ENCODE measurements at places on chromosomes 12 and 14. TPM values are rescaled to one million over a fixed set of nuclear protein-coding genes. Genes with fewer than 3 reads are reported as not detected.

GPR65 gene
- total RNA-seq, result 1.9 TPM

CPNE6 gene
- 1.3 TPM for total RNA-seq

HOXC12 gene
- total RNA-seq, result not detected

TAS2R50 gene
- total RNA-seq, result 7.1 TPM

TMEM132D gene
- not detected for total RNA-seq

OR2AP1 gene
- not detected for total RNA-seq

MIP gene
- total RNA-seq, result not detected

CLEC12A gene
- 0.42 TPM for total RNA-seq

KICS2 gene
- total RNA-seq, result 5.7 TPM

C12orf50 gene
- total RNA-seq, result not detected

- no peaks in the 10 kb centered on the region for H3K36me3 ChIP-seq
- no peaks in the 10 kb centered on the region for H3K27me3 ChIP-seq
- no peak overlapping the region for H3K4me3 ChIP-seq
- H3K4me1 ChIP-seq, result peaks cover 9% of the 10 kb centered on the region
- H3K27ac ChIP-seq, result no peak overlapping the region
Observed at GRCh38 chr12:9039397-9039977, 50.1 kb downstream of the KLRG1 start.

GRCh38 chr14:89029961-89030694 is 205.7 kb downstream of the TTC8 start:
- no peak overlapping the region for H3K4me3 ChIP-seq
- H3K27ac ChIP-seq, result no peak overlapping the region
- DNase-seq, result no peak
- H3K27me3 ChIP-seq, result no peaks in the 10 kb centered on the region
- H3K4me1 ChIP-seq, result no peaks in the 10 kb centered on the region

DNA sequence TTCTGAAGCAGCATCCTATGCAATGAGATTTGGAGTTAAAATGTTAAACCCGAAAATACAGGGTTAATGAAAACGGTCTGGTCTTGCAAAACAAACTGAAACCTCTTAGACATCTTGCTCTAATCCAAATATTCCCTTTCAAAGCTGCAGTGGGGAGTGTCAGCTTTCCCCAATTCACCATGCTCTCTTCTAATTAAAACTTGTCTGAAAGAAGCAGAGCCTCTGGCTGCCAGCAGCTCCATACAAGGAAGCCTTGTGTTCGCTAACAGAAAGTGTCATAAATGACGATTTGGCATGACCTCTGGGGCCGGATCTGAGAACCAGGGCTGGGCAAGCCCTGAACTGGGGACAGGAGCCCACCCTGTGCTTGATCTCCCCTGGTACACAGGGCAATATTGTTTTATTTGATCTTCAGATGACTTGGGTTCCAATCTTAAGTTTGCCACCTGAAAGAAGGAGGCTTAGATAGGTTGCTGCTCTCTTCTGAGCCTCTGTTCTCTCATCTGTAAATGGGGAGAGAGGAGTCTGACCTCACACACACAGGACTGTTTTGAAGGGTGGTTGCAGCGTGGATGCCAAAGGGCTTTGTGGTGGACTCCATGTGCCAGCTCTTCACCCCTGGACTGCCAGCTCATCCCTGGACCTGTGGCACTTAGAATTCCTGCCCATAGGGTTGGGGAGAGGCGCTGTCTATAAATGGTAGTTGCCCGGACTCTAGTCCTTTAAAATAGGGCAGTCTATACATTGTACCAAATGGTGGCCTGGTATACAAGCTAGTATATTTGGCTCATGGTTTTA is 7.8 kb downstream of the KMT5A start:
- H3K27me3 ChIP-seq, result no peaks in the 10 kb centered on the region
- peak overlapping the region; percentile 89 for H3K27ac ChIP-seq
- H3K4me3 ChIP-seq, result no peak overlapping the region
- peaks cover 48% of the 10 kb centered on the region for H3K36me3 ChIP-seq

GRCh38 chr12:75969768-75970167 is 61.8 kb downstream of the PHLDA1 start:
- H3K36me3 ChIP-seq, result no peaks in the 10 kb centered on the region
- H3K4me1 ChIP-seq, result no peaks in the 10 kb centered on the region
- H3K27me3 ChIP-seq, result no peaks in the 10 kb centered on the region

DNA sequence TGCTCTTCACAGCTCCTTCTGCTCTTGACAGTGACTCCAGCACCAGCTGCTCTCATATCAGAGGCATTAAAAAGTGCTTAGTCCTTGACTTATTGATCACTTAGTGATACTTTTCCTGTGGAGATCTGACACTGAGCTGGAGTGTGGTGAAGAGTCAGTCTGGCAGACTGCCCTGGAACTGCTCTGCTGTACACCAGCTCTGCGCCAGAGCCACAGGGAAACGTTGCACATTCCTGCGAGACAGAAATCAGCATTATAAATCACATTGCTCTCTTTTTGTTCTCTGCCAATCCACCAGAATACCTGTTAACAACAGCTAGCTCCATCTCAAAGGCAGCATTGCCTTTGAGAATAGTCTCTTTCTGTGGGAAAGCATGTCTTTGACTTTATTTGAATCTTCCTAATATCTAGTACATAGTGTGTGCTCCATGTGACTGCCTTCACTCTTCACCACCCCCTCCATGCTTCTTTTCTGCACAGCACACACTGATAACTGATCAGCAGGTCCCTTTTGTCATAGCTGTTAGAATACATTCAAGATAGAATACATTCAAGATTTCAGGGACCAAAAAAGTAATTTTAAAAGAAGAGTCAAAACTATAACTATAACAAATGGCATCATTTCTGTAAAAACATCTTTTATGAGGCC is 48.2 kb upstream of the VSX2 start:
- no peaks in the 10 kb centered on the region for H3K36me3 ChIP-seq
- no peaks in the 10 kb centered on the region for H3K27me3 ChIP-seq
- no peak overlapping the region for H3K27ac ChIP-seq
- H3K4me1 ChIP-seq, result no peaks in the 10 kb centered on the region
- H3K4me3 ChIP-seq, result no peak overlapping the region

DNA sequence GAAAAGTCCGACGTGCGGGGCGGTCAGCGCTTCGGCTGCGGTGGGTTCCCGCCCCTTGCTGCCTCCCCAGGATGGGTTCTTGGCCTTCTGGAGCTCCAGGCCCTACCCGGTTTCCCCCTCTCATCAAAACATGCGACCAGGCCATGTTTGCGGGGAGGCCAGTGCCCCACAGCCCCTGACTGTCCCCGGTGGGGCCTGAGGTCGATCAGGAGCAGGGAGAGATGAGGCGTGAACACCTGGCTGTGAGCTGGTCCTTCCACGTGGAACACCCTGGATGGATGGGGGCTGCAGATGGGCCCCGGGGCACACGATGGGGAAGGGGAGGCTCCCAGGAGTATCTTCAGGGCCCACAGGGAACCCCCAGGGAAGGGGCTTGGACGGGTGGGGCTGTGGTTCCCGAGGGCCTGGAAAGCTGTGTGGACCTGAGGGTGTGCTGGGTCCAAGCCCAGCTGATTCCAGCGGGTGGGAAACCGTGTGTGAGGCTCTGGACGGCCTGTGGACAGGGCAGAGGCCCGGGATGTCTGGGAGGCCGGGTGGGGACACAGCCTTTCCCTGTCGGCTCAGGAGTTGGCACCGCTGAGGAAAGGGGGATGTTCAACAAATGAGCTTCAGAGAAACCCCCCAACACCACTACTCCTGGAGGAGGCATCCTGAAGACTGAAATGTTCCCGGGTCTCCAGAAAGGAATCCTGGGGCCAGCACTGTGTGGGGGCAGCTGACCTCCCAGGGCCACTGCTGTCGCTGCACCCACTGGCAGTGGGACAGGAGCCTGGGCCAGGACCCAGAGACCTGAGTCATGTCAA is 187.0 kb upstream of the C14orf180 start:
- DNase-seq, result no peak
- H3K27me3 ChIP-seq, result no peaks in the 10 kb centered on the region
- H3K4me3 ChIP-seq, result no peak overlapping the region
- no peaks in the 10 kb centered on the region for H3K4me1 ChIP-seq

DNA sequence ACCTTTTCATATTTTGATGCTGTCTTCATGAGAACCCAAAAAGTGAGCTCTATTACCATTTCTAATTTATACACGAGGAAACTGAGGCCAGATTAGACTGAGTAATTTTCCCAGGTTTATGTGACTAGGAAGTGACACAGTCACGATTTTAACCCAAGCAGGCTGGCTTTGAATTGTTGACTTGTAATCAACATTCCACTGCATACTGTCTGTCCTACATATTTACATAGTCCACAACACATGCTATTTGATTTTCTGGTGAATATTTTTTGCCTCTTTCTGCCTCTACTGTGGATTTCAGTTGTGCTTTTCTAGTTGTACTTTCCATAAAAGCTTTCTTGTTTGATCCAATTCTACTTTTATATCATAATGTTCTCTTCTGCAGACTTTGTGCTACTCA is 8.2 kb downstream of the TAS2R7 start:
- no peaks in the 10 kb centered on the region for H3K36me3 ChIP-seq
- DNase-seq, result no peak
- H3K4me3 ChIP-seq, result no peak overlapping the region
- no peaks in the 10 kb centered on the region for H3K4me1 ChIP-seq
- H3K27me3 ChIP-seq, result no peaks in the 10 kb centered on the region

DNA sequence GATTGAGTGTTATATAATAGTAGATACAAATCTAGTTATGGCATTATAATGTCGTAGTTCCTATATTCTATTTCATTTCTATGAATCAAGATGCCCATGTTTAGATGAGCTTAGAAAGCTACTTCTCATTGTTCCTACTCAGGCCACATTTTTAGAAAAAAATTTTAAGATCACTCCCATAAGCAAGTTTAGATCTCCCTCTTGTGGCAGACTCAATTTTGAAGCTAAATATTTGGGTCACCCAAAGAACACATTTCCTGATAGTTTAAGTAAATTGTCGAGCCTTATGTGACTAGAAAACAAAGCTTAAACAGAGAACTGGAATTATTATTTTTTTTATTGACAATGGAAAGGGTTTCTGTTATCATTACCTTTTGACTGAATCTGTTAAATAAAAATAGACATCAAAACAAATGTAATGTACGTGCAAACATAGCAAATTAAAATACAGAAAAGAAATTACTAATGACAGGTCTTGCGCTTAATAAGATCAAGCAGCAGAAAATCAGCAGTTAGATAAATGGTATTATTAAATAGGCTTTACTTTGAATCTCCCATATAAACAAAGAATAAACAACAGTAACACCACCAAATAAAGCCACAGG is 180.2 kb downstream of the ACSS3 start:
- H3K4me1 ChIP-seq, result no peaks in the 10 kb centered on the region
- H3K36me3 ChIP-seq, result peaks cover 3% of the 10 kb centered on the region
- no peaks in the 10 kb centered on the region for H3K27me3 ChIP-seq
- no peak overlapping the region for H3K27ac ChIP-seq
- no peak for DNase-seq

GRCh38 chr12:97257726-97258125 is 204.9 kb upstream of the RMST start:
- H3K27me3 ChIP-seq, result no peaks in the 10 kb centered on the region
- H3K4me1 ChIP-seq, result no peaks in the 10 kb centered on the region
- DNase-seq, result no peak
- no peak overlapping the region for H3K27ac ChIP-seq
- no peak overlapping the region for H3K4me3 ChIP-seq
- no peaks in the 10 kb centered on the region for H3K36me3 ChIP-seq

GRCh38 chr14:53217316-53217994 is 64.3 kb upstream of the DDHD1 start:
- H3K27ac ChIP-seq, result peak overlapping the region; percentile 38
- H3K36me3 ChIP-seq, result no peaks in the 10 kb centered on the region
- peaks cover 7% of the 10 kb centered on the region for H3K4me1 ChIP-seq
- H3K4me3 ChIP-seq, result peak overlapping the region; percentile 84
- no peaks in the 10 kb centered on the region for H3K27me3 ChIP-seq

All from thoracic aorta (tissue), 2 donors.